ENCODE measurements at places on chromosomes 2 and 18.

GRCh38 chr2:36459725-36460137 is 104.2 kb downstream of the CRIM1 start:
- DNase-seq, result peak; percentile 87

DNA sequence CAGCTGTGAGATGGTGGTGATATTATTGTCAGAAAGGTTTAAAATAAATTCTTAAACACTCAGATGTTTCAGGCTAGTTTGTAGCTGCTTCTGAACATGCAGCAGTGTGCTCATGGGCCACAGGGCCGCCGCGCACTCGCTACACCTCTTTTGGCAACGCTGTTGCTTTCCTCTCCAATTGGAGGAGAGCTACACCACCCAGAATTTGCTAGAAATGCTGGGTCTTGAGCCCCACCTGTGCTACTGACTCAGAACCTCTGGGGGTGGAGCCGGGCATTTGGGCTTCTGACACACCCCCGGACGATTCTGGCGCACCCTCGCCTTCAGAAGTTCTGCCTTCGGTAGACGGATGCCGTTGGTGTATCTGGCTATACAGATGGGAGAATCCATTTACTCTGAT is 15.7 kb downstream of the LRRFIP1 start:
- no peak for DNase-seq

- no peak for DNase-seq
These were observed 33.3 kb upstream of the CREG2 start for GRCh38 chr2:101420623-101421022.

DNA sequence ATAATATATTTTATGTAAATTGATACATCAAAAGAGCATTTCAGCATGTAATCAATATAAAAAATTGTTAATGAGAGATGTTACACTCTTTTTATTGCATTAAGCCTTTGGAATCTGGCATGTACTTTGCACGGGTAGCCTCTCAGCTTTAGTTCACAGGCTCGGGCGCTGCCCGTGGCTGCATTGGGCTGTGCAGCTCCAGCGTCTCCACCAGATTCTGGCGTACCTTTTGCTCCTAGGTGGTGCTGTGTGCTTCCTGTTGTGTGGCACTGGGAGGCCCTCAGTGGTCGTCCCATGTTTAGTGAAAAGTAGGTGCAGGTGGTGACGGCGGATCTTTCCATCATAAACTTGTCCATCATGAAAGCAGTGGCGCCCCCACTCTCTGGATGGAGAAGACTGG is 24.4 kb downstream of the LRRFIP1 start:
- DNase-seq, result no peak

- no peak for DNase-seq
These were observed 172.0 kb downstream of the SRBD1 start for GRCh38 chr2:45438872-45439665.

GRCh38 chr2:66836851-66837250 is 401.9 kb downstream of the MEIS1 start:
- DNase-seq, result no peak

DNA sequence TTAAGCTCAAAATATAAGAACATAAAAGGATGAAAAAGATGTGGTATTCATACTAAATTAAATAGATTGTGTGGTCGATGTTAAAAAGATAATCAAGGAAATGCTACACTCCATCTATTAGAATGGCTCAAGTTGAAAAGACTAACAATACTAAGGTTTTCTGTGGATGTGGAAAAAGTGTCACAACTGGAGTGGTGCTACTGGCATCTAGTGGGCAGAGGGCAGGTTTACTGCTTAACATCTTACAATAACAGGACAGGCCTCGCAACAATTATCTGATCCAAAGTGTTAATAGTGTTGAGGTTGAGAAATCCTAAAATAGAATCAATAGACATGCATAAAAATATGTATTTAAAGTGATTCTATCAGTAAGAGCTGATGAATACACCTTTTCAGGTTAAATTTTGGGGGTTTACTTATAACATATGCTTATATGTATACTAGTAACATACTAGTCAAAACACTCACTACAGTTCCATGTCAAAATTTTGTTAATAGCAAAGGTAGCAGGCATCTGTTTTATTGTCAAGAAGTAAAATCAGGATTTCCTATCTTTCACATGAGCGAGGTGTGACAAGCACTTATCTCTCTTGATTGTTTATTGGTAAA is 91.5 kb upstream of the TMEFF2 start:
- peak; percentile 44 for DNase-seq

DNA sequence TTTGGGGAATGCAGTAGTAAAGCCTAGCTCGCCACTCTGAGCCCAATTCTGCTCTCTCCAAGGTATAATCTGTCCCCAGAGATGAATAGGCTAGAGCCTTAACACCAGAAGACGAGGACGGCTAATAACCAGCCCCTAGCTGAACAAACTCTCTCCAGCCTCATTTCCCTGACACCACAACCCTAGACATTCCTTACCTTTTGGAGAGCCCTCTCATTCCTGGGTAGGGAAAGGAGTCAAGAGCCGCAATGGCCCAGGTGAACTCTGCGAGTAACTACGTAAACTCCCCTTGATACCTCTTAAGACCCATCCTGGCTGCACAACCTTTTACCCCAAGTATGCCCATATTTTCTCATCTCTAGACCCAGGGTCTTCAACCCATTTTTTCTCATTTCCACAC is 722.9 kb downstream of the BCL11A start:
- no peak for DNase-seq

GRCh38 chr18:68316636-68317035 is 398.3 kb downstream of the TMX3 start:
- DNase-seq, result peak; percentile 25

DNA sequence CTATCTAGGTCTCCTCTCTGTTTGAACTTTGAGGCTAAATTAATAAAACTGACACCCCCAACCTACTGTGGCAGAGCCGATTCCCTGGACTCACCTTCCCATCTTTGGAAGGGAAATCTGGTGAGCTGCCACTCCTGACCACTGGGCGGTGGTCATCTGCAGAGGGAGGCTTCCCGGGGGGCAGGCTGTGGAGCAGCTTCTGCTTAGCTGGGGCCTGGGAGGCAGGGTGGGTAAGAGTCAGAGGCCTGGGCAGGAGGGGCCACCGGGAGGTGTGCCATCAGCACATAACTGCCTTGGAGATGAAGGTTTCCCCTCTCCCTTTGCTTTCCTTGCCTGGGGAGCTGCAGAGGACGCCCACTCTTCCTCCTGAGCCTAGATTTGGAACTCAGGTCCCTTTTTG is 2.3 kb upstream of the NPPC start:
- no peak for DNase-seq

DNA sequence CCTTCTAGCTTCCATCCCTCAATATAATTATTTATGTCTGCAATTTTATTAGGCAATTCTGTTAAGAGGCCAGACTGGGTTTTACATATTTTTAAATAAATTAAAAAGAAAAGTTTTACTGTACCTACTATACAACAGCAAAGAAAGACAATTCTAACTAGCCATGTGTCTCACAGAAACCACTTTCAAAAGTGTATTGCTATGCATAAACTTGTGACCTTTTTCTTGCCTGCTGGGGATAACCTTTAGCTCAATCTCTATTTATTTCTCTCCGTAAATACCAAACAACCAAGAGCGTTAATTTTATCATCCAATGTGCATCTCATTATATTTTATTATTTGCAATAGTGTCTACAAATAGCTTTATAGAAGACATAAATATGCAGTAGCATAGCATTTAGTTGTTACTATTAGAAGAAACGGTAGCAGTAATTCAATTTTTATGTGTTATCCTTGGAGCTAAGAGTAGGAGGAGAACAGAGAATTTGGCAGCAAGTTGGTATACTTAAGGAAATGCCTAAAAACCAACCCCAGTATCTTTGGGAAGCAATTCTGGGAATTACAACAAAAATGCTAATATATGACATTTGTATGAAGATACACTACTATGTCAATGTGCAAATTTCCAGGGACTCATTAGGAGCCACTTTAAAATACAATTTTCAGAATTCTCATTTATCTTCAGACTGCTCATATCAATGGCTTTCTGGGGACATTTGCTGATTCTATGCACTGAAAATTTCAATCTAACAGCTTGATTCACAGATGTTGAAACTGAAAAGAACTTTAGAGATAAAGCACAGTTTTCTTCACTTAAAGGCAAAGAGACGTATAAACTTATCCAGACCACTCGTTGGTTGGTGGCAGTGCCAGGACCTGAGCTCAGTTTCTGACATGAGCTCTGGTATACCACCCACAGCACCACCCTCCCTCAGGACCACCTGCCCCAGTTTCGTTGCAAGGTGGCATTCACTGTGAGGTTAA is 23.0 kb upstream of the RTN4 start:
- DNase-seq, result no peak

DNA sequence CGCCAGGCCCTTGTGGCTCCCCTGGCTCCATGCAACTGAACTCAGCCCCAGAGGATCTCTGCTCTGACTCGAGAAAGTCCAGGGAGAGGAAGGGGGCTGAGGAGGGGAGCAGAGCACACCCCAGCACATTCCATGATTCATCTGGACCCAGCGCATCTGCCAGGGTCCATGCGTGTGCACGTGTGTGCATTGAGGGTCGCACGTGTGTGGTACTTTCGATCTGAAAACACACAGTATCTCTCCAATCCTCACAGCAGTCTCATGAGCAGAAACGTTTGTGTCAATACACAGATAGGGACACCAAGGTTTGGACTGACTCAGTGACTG is 146.4 kb upstream of the ID2 start:
- no peak for DNase-seq

DNA sequence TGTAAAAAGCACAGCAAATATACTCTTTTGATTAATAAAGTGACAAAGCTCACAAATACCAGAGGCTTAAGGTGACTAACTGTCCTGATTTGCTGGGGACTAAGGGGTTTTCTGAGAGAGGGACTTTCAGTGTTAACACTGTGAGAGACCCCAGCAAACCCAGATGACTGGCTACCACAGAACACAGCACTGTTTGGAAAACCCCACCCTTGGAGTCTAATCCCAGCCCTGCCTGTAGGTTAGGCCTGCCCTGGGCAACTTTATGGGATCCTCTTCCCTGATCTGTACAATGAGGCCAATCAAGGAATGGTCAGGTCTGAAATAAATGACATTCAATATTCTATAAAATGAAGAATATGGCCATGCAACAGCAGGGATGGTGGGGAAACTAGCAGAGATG is 30.5 kb upstream of the CTAGE1 start:
- no peak for DNase-seq

DNA sequence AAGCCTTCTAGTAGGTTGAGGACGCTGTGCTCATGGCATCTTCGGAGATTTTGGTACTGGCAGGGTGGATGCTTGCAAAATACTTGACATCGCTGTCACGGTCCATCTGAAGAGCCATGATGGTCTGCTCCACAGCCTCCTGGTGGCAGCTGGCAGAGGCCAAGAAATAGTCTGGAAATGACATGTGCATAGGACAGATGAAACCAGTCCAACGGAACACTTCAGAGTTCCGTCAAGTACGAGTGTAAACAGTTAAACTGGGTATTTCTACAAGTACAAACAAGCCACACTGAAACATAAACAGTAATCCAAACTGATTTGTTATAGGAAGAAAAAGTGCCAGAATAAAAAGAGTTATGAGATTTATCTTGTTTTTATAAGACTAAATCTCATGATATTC is 66.6 kb downstream of the PPP4R1 start:
- no peak for DNase-seq

GRCh38 chr18:78780719-78781600 is 198.7 kb upstream of the SALL3 start:
- no peak for DNase-seq

- no peak for DNase-seq
These were observed 29.4 kb upstream of the ASB1 start for GRCh38 chr2:238397356-238397755.

DNA sequence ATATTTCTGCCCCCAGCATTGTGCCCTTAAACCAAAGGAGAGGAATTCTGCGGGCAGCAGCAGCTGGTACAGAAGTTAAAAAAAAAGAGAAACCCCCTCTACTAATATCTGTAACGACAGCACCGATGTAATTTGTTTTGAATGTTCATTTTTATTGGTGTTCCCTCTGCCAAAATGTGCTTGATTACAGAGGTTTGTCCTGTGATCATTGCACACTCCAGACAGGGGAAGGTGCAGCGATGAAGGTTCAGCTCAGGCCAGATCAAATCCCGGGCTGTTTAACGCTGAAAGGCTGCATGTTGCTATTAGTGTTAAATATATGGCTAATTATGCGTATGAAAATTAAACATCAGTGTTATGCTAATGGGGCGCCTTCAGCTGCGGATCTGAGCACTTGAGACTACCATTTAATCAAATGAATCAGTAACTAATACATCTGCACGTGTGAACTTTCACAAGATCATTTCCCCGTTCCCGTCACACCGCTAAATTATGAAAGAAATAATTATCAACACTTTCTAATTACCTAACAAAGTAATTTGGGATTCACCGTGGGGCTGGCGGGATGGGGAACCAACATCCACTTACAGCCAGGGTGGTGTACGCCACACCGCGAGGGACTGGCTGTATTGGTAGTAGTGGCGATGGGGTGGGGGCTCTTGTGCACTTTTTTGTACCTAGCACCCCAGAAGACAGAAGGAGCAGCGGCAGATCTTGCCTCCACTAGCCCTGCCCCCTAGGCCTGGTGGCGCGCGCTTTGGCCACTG is 1.5 kb upstream of the DLX1 start:
- no peak for DNase-seq

DNA sequence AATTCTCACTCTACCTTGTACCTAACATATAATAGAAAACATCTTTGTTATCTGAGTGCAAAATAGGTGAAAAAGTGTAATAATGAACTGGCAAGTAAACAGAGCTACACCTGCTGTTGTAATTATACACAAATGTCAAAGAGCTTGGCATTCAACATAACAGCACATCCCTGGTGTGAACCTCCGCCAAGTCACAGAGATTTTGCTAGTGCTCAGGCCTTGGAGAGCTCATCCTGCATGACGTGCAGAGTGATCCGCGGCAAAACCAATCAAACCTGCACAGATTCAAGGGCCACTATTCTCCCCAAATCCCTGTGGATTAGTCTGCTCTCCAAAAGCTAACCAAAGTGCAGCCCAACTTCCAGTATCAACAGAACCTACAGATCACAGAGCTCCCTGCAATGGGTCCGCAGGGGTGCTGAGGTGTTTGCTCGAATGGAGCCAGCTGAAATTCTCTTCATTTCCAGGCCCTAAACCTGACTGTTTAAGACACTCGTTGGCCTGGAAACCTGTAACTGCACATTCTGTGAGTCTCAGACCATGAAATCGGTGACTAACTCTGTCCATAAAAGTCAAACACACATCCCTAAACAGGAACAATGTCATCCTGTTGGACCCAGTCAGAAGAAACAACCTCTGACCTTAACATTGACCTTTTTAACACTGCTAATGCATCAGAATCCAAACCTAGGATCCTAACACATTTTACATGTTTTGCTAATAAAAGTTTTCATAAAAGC is 111.8 kb downstream of the EPB41L3 start:
- peak; percentile 87 for DNase-seq

All from renal cortical epithelial cell (primary cell).